ENCODE measurements at places on chromosomes 16 and 17. TPM values are rescaled to one million over a fixed set of nuclear protein-coding genes. Genes with fewer than 3 reads are reported as not detected.

DNA sequence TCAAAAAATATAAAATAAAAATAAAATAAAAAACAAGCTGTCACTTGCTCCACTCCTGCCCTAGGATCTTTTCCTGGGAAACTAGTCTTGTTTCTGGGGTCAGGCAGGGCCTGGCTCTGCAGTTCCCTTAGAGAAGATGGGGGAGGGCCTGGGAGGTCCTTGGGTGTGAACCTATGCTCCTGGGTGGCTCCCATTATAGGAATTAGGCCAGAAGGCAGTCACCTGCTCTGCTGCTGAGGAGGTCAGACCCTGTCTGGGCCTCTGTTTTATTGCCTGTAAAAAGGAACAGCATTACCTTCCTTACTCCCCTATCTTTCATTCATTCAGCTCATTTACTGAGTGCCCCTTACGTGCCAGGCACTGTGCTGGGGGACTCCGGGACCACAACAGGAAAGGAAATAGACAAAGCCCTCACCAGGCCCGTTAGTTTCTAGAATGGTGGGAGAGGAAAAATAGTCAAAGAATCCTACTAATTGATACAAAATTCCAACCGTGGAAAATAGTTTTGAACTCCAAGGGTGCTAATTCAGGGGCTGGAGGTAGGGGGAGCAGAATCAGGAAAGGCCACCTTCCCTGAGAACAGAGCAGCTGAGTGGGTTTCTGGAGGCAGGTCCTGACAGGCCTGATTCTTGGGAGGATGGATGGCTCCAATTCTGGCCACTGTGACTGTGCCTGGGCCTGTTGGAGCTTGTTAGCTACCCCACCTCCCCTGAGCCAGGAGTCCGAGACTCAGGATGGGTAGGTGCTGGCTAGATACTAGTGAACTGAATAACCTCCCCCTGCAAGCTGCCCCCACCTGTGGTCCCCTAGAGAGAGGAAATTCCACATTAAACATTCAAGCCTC is 1.3 kb upstream of the SLC46A1 start:
- no peak overlapping the region for H3K27ac ChIP-seq
- H3K36me3 ChIP-seq: no peaks in the 10 kb centered on the region
- peaks cover 4% of the 10 kb centered on the region for H3K4me1 ChIP-seq
- peak overlapping the region; percentile 20 for H3K4me3 ChIP-seq

DNA sequence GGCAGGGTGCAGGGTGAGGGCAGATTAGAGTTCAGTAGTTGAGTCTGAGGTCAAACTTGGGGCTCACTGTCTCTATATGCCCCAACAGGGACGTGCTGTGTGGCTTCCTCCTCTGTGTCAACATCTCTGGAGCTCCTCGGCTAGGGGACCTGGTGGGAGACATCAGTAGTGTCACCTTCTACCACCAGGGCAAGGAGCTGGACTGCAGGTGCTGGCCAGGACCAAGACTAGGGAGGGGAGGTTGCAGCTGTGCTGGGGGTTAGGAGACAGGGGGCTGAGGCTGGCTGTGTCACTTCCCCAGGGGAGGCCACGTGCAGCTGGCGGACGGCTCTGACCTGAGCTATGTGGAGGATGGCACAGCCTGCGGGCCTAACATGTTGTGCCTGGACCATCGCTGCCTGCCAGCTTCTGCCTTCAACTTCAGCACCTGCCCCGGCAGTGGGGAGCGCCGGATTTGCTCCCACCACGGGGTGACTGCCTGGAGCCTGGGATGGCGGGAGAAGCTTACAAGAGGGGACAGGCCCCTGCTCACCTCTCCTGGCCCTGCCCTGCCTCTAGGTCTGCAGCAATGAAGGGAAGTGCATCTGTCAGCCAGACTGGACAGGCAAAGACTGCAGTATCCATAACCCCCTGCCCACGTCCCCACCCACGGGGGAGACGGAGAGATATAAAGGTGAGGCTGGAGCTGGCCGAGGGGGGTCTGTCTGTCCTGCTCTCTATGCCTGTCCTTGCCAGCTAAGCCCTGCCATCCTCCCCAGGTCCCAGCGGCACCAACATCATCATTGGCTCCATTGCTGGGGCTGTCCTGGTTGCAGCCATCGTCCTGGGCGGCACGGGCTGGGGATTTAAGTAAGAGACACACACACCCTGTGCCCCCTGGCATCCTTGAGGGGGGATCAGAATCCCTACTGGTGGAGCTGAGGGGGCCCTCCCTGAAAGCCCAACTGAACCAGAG is 18.9 kb downstream of the ADAM11 start:
- no peak overlapping the region for H3K27ac ChIP-seq
- H3K36me3 ChIP-seq: no peaks in the 10 kb centered on the region
- no peak for DNase-seq
- peaks cover 33% of the 10 kb centered on the region for H3K27me3 ChIP-seq
- no peak overlapping the region for H3K4me3 ChIP-seq
- peaks cover 19% of the 10 kb centered on the region for H3K4me1 ChIP-seq

- DNase-seq: no peak
- H3K36me3 ChIP-seq: no peaks in the 10 kb centered on the region
- peaks cover 10% of the 10 kb centered on the region for H3K27me3 ChIP-seq
- no peak overlapping the region for H3K4me3 ChIP-seq
Observed at GRCh38 chr16:57482845-57483545, 3.3 kb downstream of the DOK4 start.

GRCh38 chr17:66397486-66397885 is 95.1 kb downstream of the PRKCA start:
- H3K27ac ChIP-seq: no peak overlapping the region
- peaks cover 3% of the 10 kb centered on the region for H3K36me3 ChIP-seq
- H3K27me3 ChIP-seq: no peaks in the 10 kb centered on the region
- no peaks in the 10 kb centered on the region for H3K4me1 ChIP-seq
- no peak for DNase-seq

DNA sequence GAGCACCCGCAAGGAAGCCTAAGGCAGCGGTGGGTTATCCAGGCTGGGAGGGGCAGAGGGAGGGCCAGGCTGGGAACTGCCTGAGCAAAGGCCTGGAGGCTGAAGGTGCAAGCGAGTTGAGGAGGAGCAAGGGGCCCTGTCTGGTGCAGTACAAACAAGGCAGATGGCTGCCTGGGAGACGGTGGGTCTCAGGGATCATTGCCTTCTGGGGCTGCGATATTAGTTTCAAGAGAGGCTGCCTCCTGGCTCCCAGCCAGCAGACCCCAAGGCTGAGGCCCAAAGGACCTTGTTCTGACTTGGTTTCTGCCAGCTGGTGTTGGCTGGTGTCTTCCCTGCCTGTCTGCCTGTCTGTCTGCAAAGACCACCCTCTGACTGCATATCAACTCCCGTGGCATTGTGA is 154.0 kb downstream of the IRF8 start:
- peaks cover 17% of the 10 kb centered on the region for H3K4me1 ChIP-seq
- no peaks in the 10 kb centered on the region for H3K27me3 ChIP-seq
- H3K27ac ChIP-seq: no peak overlapping the region
- no peaks in the 10 kb centered on the region for H3K36me3 ChIP-seq

Gene GLP2R
- not detected for total RNA-seq

Gene NKD1
- total RNA-seq: 31.3 TPM
